ENCODE measurements at places on chromosomes 13 and 19.
A peak's percentile ranks its signal among the peaks of the same experiment; 100 is the strongest.

- DNase-seq, result no peak
Measured at GRCh38 chr19:14758816-14759215, 19.5 kb downstream of the ADGRE2 start.

DNA sequence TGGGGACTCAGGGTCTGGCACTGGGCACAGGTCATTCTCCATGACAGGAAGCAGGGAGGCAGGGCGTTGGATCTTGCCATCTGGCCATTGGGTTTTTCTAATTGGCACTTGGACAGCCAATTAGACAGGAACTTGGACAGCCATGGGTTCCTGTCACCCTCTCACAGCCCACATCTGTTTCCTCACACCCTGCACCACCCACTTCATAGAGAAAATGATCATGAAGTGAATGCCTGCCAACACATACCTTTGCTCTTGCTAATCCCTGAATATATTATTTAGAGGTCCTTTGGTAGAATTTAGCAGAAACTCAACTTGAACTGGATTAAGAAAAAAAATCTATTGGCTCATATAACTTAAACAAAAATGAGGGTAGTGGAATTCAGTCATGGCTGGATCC, 4.9 kb upstream of the OLFM2 start:
- no peak for DNase-seq

- no peak for DNase-seq
Measured at GRCh38 chr19:49686503-49687088, 2.8 kb upstream of the ADM5 start.

GRCh38 chr13:114089341-114089740, 43.1 kb downstream of the RASA3 start:
- peak; percentile 6 for DNase-seq

DNA sequence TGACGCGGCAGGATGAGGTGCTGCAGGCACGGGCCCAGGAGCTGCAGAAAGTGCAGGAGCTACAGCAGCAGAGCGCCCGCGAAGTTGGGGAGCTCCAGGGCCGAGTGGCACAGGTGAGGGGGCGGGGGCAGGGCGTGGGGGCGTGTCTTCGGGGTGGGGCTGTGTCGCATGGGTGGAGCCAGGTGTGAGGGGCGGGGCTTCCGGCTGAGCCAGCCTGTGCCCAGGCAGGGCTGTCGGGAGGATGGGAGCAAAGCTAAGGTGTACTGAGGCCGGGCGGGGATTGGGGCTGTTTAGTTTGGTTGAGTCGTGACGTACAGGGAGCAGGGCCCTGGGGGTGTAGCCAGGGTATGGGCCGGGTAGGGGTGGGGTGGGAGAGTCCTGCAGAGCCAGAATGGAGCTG, 62.3 kb downstream of the KCNC3 start:
- DNase-seq, result no peak

- DNase-seq, result no peak
Measured at GRCh38 chr19:49873129-49873521, 4.0 kb downstream of the AKT1S1 start.

GRCh38 chr13:25744178-25744577, 307.6 kb downstream of the SHISA2 start:
- DNase-seq, result no peak

- no peak for DNase-seq
Measured at GRCh38 chr13:27504868-27505194, 54.5 kb upstream of the MTIF3 start.

GRCh38 chr13:90293793-90294361, 1053.6 kb upstream of the MIR17HG start:
- no peak for DNase-seq

DNA sequence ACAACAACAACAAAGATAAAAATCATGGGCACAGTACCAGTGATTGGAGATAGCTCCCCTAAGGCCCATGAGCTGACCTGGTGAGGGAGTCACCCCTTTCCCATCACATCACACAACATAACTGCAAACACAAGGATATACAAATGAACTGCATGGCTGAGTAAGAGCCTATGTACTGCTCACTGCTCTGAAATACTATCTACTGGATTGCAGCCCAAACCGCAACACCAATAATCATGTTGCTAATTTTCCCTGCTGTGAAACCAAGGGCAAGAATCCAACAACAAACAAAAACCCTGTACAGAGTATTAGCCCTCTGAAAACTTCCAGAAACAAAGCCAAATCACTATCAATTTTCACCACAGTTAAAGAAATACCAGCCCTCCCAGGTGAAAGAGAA, 1893.2 kb downstream of the PCDH9 start:
- no peak for DNase-seq

DNA sequence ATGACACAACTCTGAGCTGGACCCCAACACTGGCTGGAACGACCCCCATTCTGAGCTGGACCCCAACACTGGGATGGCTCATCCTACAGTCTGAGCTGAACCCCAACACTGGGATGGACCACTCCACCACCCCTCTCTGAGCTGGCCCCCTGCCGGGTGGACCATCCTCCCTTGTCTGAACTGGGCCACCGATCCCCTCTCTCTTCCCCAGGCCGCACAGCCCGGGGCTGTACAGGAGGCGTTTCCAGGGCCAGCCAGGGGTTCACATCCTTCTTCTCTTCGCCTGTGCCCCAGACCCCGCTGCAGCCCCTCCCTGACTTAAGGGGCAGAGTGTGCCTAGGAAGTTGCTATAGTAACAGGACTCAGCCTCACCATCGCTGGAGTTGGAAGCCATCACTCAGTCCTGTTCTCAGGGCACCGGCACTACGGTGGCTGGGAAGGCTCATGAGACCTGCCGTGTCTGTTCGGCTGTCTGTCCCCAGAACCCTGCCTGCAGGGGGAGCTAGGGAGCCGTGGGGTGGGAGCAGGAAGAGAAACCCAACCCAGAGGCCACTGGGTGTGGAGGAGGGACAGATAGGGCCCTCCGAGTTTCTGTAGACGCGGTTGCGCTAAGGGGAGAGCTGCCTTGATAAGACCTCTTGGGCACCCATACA, 3.7 kb downstream of the PRKACA start:
- DNase-seq, result no peak

GRCh38 chr13:20701461-20701860, 2.0 kb upstream of the IL17D start:
- no peak for DNase-seq

DNA sequence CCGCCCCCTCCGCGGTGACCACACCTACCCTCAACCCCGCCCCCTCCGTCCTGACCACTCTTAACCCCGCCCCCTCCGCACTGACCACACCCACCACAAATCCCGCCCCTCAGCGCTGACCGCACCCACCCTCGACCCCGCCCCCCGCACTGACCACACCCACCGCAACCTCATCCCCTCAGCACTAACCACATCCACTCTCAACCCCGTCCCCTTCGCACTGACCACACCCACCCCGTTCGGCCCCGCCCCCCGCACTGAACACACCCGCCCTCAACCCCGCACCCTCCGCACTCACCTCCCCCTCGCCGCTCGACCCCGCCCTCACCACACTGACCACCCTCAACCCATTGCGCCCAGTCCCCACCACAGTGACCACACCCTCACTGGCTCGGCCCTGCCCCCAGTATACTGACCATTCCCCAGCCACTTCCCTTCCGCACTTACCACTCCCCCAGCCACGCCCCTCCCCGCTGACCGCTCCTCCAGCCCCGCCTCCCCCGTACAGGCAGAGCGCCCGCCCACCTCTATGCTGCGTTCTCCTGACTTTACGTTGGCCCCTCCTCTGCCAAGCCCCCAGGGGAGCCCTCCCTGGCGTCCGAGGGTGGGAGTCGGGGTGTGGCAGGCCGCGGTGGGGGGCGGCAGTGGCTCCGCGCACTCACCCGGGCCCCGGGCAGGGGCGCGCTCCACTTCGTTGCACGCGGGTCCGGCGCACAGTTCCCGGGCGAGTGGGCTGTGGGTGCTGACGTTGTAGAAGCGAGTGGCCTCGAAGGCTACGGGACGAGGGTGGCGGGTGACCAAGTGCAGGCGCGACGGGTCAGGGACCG, 8.4 kb downstream of the F2RL3 start:
- peak; percentile 97 for DNase-seq

- no peak for DNase-seq
Measured at GRCh38 chr19:11092181-11092538, 2.9 kb downstream of the LDLR start.

DNA sequence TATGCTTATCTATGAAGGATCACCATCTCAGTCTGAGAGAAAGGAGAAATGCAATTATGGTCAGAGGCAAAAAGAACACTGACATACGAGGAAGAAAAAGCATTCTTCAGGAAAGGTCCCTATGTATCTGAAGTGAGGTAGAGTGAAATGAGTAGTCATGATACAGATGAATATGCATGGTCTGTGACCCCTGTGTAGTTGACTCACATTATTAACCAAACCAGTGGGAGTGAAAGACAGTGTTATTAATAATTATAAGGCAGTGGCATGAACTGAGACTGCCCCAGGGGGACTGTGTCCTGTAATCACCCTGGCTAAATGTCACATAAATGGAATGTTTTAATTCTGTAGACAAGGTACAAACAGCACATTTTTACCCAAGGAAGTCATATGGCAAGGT, 1320.2 kb upstream of the PCDH9 start:
- no peak for DNase-seq

- no peak for DNase-seq
Measured at GRCh38 chr13:51629491-51630287, 45.4 kb downstream of the WDFY2 start.

- DNase-seq, result no peak
Measured at GRCh38 chr13:102872131-102872530, 26.3 kb downstream of the ERCC5 start.

DNA sequence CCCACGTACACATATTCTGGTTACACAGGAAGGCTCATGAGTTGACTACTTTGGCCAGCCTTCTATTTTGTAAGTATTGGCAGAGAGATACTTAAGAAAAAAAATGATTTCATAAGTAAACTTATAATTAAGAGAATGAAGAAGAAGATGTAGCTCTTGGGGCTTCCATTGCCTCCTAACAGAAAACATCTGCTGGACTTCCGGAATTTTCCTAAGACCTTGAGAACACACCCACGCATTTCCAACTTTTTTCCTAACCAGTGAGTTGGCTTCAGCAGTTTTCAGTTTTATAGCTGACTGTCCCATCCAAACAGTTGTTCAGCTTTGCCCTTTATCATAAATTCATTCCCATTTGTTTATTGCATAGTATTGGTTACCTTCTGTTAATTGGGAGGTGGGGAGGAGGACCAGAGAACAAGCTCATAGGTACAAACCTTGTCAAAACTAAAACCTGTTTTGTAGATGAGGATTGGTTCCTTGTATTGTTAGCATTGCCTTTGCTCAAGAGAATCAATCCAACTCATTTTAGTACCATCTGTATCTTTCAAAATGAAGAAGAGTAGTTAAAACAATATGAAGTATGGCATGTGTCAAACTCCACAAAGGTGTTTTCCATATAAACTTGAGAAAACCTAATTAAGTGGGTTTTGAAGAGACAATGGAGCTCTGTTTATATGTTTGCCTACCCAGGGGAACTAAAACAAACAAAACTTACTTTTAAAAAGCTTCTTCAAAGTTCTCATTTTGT, 93.9 kb downstream of the COL4A2 start:
- peak; percentile 73 for DNase-seq

DNA sequence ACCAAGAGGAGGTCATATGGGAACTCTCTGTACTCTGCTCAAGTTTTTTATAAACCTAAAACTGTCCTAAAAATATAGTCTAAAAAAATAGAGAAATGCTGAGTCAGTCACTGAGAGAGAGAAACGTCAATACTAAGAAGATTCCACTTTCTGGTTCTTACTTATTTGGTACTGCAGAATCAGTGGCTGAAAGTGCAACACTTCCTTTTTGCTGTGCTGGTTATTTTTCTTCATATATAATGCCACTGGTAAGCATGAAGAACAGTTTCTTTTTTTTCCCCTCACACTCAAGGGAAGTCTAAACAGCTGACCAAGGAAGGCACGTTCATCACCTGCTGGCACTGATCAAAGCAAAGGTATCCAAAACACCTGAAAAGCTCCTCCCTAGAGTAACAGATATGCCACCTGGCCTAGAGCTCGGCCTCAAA, 44.3 kb upstream of the N4BP2L1 start:
- no peak for DNase-seq

DNA sequence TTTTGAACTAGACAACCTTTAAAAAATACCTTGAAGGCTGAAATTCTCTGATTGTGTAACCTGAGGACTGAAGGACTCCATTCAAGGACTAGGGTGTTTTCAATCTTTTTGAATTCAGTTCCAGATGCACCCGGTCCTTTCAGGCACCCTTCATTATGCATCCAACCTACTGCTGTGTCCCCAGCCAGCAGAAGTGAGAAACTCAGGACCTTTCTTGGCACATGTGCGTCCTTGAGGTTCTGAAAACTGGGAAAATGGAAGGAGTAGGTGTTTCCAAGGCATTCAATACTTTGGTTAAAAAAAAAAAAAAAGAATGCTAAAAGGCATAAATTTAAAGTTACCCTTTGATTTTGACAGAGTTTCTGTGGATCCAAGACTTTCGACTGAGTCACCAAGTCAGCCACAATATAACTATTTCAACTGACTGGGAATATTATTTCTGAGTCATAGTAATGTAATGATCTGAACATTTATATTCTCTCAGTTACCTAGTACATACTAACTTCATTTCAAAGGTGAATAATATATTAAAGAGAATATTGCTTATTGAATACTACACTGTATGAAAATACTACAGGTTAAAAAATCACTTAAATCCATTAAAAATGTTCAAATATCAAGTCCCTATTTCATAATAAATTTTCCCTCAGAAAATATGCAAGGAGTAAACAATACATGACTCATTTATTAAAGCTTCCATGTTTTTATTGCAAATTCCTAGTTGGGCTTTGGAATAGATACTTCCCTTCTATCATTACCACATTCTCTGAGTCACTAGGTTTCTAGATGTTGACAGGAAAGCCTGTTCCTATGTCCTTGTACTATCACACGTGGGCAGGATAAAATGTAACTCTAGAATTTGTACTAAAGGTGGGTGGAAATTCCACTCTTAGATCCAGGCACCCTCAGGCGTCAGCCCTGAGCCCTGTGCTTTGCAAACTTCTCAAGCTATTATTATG, 2.4 kb upstream of the ITGBL1 start:
- no peak for DNase-seq

GRCh38 chr13:78147905-78148304, 229.3 kb upstream of the EDNRB start:
- no peak for DNase-seq

- no peak for DNase-seq
Measured at GRCh38 chr19:32828643-32829344, 40.8 kb downstream of the SLC7A9 start.

DNA sequence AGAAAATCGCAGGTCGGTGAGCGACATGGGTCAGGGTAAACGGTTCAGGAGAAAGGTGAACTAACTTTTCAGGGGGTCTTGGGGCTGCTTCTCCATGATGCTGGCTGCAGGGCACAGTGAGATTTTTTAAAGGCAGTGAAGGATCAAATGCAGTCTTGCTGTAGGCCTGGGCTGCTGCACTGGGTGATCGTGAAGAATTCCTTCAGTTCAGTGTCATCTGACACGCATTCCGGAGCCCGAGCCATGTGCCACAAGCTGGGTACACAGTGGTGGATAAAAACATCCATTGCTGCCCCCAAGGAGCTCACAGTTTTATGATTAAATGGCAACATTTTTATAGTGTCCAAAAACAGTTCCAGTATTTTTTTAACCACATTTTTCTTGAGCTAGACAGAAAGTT, 56.3 kb upstream of the GPR12 start:
- no peak for DNase-seq

GRCh38 chr13:51370116-51370515, 30.6 kb downstream of the SERPINE3 start:
- DNase-seq, result no peak
